ENCODE measurements at places on chromosomes 11 and 22.

GRCh38 chr22:48630433-48630754, 1197.3 kb downstream of the BRD1 start:
- DNase-seq, result no peak

DNA sequence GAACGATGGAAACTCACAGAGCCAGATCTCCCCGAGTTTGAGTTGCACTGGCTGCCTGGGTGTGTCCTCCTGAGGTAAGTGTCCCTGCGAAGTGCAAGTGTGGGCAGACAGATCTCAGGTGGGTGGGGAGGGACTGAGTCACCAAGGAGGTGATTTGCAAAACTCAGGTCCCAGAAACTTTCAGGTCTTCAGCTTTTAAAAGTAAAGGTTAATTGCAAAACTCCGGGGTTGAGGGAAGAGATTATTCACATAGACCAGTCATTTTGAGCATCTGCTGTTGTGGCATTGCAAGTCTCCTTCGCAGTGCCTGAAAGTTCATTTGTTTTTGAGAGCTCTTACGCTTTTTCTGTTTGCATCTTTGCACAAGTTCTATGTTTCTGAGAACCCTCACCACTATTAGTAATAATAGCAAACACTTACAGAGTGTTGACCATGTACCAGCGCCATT, 7.1 kb downstream of the CD44 start:
- DNase-seq, result no peak

GRCh38 chr11:117852309-117852708, 24.1 kb downstream of the FXYD6 start:
- no peak for DNase-seq

- no peak for DNase-seq
Observed at GRCh38 chr11:81072273-81072672, 1631.4 kb upstream of the TENM4 start.

DNA sequence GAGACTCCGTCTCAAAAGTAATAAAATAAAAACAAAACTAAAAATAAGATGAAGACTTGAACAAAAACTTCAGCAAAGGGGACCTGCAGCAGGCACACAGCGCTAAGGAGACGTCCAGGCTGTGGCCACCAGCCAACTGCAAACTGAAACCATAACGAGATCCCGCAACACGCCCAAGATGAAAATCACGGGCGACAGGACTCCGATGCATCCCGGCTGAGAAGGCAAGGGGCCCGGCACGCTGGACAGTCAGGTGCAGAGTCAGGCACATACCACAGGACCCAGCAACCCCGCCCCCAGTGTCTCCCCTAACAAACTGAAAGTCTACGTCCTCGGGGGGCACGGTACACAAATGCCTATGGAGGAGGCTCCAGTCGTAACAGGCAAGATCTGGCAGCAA, 9.2 kb downstream of the HRAS start:
- no peak for DNase-seq

DNA sequence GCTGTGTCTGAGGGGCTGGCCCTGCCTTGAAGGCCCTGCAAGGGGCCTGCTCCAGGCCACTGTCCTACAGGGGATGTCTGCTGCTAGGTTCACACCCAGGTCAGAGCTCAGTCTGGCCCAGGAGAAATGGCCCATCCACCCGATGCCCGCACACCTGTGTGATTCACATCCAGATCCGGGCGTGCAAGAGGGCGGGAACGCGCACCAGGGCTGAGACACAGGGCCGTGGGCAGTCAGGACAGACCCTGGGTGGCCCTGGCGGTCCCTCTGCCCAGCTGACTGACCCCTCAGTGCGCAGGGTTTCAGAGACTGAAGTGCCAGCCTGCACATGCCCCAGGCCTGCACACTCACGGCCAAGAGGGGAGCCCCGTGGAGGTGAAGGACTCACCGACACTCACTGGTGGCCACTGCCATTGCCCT, 7.4 kb downstream of the TOLLIP start:
- DNase-seq, result no peak

GRCh38 chr11:108494182-108494581, 4.0 kb downstream of the POGLUT3 start:
- DNase-seq, result no peak

- DNase-seq, result no peak
Observed at GRCh38 chr11:119025099-119025473, 5.6 kb downstream of the SLC37A4 start.

- no peak for DNase-seq
Observed at GRCh38 chr11:109939166-109939810, 153.9 kb upstream of the ZC3H12C start.

DNA sequence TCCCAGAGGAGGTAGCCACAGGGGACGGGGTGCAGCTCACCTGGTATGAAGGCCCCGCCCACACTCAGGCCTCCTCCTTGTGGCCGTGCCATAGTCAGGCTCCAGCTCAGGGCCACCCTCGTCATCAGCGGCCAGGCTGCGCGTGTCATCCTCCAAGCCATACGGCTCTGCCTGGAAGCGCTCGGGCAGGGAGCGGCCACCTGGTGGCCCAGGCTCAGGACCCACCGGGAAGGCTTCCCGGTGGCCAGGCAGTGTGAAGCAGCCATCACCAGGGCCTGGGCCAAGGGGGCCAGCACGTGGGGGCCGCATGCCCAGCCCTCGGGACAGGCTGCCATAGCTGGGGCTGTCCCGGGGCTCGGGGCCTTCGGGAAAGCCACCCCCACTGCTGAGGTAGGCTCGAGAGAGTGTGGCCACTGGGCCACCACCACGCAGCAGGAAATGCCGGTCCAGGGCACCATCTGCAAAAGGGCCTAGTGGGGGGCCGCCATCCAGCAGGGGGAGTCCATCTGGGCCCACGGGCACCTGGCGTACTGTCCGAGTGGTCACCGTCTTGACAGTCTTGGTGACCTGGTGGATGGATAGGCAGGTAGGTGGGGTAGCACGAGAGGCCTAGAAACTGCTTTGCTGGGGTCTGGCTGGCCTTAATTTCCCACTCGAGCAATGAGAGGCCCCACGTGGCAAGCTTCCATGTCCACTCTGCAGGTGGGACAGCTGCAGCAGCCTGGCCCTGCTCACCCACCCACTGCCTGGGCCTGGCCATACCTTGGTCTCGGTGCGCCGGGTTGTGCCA, 35.3 kb downstream of the ARVCF start:
- no peak for DNase-seq

DNA sequence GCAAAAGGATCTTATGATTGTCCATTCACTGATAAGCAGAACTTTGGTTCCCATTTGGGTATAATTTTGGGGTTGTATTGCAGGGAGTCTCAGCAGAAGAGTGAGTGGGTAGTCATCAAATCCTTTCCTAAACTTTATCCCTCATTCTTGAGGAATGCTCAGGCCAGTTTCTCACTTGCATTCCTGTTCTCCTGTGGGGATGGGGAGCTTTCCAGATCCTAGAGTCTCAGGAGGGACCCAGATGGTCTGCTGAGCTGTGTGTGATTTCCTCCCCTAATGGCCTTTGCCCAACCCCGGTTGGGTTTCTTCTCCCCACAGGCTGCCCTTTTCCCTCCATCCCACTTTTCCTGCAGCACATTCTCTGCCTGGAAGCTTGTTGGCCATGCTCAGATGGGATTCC, 79.9 kb downstream of the MIAT start:
- DNase-seq, result no peak

DNA sequence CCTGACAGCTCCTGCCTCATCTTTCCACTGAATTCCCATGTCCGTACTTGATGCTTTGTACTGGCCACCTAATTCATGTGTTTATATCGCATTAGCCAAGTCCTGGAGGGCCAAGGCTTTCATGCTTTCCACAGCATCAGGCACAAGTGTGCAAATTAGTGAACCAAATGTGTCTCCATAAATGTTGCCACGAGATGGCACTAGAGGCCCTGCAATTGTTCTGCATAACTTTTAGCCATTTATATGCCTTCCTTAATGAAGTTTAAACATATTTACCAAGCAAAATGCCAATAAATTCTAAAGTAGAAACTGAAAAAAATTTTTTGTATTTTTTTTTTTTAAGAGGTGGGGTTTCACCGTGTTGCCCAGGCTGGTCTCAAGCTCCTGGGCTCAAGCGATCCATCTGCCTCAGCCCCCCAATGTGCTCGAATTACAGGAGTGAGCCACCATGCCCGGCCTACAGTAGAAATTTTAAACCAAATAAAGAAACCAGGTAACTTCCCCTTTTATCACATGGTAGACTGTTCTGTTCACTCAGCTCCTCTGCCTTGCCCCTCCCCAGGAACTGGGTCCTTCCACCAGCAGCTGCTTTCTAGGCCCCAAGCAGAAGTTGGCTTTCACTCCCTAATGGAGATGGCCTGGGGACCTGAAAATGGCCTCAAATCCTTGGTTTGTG, 20.8 kb upstream of the IL18BP start:
- no peak for DNase-seq

GRCh38 chr11:126680700-126681099, 319.9 kb downstream of the KIRREL3 start:
- no peak for DNase-seq

DNA sequence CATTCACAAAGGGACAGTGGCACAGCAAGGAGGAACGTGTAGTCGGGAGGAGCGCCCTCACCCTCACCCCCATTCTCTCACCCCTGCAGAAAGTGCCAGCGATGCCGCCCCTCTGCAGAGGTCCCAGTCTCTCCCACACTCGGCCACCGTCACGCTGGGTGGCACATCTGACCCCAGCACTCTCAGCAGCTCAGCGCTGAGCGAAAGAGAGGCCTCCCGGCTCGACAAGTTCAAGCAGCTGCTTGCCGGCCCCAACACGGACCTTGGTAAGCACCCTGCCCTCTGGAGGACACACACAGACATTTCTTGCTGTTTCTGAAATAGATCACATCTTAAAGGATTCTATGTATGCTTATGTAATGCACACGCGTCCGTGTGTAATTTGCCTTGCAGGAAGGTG, 34.9 kb downstream of the TBC1D22A start:
- DNase-seq, result no peak
